ENCODE measurements at places on chromosomes 16 and 17.

- DNase-seq: no peak
Measured at GRCh38 chr17:51647826-51648225, 387.5 kb downstream of the UTP18 start.

GRCh38 chr17:37745801-37746426, 1.1 kb upstream of the HNF1B start:
- no peak for DNase-seq

DNA sequence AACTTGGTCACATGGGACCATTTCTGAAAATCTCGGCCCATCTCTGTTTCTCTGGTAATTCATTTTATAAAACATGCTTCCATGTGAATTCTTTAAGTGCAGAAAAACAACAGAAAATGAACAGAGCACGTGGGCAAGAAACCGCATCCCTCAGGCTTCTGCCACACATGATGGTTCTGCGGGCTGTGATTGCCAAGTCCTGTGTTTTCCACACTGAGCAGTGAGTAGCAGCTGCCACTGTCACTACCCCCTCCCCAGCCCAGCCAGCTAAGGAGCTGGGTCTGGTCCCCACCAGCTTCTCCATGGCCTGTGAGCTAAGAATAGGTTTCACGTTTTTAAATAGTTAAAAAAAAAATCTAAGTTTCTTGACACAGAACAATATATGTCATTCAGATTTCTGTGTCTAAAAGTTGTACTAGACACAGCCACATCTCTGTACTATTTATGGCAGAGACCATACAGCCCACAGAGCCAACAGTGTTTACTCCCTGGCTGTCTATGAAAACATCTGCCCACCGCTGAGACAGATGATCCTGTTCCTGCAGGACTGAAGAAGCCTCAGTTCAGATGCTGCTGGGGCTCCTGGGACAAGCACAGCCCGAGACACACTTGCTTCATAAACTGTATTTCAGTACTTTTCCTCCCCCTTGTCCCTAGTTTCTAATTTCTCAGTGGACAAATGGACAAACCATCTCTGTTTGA, 41.5 kb downstream of the USP22 start:
- no peak for DNase-seq

DNA sequence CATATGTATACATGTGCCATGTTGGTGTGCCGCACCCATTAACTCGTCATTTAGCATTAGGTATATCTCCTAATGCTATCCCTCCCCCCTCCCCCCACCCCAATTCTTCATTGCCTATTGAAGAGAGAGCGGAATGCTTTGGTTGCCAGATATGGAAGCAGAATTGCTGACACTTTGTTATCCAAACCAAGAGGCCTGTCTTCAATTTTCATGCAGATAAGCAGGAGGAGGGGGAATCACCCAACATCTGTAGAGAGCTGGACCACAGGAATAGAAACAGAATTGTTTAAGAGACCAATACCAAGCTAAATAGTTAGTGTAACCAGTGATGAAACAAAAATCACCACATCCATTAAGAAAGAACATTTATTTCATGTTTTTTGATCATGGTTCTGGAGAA, 7.1 kb downstream of the ASPA start:
- no peak for DNase-seq

- DNase-seq: no peak
Measured at GRCh38 chr16:35628976-35629375, 2169.6 kb downstream of the TP53TG3F start.

- DNase-seq: no peak
Measured at GRCh38 chr17:2170023-2170422, 115.1 kb downstream of the HIC1 start.

DNA sequence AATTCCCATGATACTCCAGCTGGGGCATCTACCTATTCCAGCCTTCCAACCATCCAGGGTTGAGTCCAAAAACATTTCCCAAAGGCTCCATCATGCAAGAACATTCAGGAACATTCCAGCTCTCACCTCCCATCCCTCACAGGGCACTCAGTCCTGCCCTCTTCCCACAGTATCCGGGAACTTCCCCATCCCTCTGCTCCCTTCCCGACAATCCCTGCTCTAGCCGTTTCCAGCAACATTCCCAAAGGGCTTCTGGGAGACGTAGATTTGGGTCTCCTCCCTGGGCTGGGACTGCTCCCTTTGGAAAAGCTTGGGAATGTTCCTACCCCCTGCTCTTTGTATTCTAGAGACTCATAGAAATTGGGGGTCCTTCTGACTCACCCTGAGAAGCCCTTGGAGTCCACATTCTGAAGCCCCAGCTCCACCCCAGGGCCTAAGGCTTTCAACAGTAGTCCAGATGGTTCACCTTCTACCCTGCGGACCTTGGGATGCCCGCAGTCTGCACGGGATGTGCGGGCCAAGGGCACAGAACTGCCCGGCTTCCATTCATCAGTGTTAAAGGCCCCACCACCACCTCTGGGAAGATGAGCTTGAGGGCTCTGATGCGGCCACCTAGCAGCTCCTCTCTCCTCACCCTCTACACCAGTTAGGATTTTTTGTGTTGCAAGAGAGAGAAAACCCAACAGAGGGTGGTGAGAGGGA, 25.4 kb downstream of the NGFR start:
- no peak for DNase-seq

- DNase-seq: no peak
Measured at GRCh38 chr17:944266-944826, 35.2 kb downstream of the NXN start.

DNA sequence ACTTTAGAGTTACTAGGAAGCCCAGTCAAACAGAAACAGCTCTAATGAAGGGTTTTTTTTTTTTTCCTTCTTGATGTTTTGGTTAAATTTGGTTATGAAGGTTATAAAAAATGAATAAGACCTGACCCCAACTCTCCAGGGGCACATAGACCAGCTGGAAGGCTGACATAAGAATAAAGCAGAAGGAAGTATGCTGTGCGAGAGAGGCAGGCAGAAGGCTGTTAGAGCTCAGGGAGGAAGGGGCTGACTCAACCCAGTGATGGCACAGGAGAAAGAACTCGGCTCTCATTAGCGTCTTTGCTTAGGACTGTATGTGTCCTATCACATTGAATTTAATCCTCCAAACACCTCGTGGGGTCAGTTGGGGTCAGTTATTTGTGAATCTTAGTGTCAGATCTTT, 474.6 kb downstream of the PMP22 start:
- DNase-seq: no peak

GRCh38 chr17:30300818-30301217, 9.1 kb upstream of the BLMH start:
- no peak for DNase-seq

DNA sequence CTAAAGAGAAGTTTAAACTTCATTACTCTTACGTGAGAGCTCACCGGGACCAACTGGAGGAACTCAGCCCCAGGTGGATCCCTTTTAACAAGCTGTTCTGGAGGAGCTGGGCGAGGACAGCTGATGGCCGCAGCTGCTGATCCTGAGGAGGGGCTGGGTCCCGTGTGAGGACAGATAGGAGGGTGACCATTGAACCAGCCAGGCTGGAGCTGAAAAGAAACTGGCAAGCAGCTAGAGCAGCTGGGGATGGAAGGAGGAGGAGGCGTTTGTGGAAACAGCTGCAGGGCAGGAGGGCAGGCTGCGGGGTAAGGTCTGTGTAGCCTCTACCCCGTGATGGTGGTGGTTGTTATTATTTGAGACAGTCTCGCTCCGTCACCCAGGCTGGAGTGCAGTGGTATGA, 119.5 kb downstream of the AATF start:
- no peak for DNase-seq

DNA sequence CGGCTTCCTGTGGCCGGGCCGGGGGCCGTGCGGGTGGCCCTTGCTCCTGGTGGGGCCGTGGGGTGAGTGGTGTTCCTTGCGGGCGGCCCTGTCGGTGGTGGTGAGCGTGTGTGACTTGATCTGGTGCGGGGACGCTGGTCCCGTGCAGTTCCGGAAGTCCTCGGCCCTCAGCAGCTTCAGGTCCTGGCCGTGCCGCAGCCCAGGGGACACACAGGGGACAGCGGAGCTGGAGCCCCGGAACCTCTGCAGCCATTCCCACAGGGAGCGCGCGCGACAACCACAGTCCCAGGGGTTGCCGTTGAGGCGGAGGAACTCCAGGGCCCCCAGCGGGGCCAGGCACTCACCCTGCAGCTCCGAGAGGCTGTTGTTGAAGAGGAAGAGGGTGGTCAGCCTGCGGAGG, 88.4 kb downstream of the RTN4RL1 start:
- no peak for DNase-seq

GRCh38 chr16:30117768-30118167, 4.4 kb upstream of the GDPD3 start:
- DNase-seq: no peak

DNA sequence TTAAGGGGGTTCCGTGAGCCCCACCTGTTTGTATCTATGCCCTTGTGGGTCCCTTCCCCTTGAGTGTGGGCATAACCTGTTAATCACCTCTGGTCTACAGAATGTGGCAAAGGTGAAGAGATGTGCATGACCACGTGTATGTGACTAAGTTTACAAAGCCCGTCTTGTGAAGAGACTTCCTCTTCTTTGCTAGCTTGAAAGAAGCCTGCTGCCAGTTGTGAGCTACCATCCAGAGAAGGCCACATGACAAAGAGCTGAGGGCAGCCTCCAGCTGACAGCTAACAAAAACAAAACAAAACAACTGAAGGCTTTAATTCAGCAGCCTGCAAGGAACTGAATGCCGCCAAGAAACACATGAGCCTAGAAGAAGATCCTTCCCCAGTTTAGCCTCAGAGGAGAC, 112.0 kb downstream of the AXIN2 start:
- DNase-seq: no peak

DNA sequence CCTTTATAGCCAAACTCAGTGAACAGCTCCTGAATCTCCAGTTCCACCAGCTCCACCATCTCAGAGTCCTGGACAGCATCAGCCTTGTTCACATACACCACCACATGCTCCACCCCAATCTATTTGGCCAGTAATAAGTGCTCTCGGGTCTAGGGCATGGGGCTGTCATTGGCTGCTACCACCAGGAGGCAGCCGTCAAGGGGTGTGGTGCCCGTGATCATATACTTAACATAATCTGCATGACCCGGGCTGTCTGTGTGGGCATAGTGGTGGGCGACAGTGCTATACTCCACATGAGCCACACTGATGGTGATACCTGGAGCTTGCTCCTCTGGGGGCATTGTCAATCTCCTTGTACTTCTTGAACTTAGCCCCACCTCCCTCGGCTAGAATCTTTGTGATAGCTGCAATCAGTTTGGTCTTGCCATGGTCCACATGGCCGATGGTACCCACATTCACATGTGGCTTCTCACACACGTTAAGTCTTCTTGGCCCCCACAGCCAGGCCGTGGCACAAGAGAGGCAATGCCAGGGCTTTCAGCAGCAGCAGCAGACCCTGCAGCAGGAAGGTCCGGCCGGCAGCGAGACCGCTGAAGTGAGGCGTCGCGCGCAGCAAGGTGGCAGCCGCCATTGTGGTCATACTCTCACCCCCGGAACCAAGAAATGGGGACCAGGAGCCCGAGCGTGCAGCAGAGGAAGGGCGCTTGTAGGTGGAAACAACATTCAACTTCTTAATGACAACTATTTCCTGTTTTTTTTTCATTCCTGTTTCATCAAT, 210.3 kb upstream of the WSB1 start:
- DNase-seq: no peak

DNA sequence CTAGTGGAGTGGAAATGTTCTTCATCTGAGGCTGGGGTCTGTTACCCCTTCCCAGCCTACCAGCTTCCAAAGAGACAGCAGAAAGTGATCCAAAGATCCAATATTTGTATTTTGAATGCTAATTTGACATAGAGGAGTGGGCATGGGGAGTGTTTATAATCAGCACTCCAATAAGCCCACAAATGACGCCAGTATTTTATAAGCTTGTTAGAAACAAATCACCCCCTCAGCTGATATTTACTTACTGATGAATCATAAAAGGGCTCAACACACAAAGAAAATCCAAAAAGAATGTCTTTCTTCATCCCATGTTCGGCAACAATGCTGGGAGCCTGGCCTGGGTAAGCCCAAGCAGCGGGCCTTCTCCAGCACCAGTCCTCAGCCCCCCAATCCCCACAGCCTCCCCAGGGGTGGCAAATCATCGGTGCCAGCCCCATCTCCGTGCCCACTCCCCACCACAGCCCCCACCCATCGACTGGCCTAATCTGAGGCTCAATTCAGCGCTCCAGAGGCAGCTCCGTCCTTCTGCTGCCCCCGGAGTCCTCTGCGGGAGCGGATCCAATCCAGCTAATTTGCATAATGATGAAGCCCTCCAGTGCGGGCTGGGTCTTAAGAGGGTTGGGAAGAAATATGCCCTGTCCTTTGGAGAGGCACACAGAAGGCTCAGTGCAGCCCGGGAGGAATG, 169.5 kb downstream of the C16orf78 start:
- DNase-seq: no peak

DNA sequence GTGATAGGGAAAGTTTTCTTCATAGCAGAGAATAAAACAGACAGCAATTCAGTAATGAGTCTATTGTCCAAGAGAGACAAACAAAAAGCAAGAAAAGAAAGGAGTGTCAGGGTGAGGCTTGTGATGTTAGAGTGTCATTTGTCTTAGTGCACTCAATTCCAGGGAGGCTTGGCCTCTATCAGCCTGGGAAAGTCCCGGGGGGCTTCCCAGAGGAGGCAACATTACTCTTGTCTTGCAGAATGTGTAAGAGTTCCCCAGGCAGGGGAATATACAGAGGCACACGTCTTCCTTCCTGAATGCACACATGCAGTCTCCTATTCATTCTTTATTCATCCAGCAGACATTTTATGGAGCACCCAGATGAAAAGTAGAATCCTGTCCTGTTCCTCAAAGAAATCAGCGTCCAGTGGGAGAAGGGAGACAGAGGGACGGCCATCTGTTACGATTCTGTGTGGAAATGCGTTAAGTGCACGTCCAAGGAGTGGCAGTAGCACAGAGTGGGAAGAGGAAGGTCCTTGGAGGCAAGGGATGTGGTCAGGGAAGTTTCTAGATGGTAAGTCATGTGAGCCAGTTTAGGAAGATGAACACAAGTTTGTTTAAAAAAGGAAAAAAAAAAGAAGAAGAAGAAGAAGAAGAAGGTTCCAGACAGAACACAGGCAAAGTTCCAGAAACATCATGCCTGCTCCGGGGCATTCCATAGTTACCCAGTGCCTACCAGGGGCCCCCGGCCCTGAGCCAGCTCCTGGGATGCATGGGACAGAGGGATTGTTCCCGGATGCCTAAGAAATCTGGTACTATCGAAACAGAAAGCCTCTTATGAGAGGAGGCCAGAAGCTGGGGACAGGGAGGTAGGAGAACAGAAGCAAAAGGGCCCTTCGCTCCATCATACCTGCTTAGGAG, 21.1 kb downstream of the CACNG4 start:
- DNase-seq: no peak

DNA sequence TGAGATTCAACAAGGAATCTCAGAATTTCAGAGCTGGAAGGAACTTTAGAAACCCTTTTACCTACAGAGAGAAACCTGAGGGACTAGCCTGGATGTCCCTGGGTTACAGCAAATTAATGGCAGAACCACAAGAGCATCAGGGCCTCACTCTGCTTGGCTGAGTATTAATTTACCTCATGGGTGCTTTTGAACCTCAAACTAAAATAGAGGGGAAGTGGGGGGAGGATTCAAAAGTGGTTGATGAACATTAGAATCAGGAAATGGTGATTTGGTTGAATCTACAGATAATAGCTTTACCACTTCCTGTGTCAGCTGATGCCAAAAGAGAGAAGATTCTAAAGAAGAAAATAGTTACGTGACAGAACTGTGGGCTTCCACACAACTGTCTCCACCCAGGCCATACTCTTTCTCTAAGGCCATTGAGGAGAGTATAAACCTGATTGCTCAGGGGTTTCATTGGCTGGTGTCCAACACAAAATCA, 11.3 kb upstream of the SKAP1 start:
- no peak for DNase-seq
